ENCODE measurements at places on chromosomes 7 and 10.

DNA sequence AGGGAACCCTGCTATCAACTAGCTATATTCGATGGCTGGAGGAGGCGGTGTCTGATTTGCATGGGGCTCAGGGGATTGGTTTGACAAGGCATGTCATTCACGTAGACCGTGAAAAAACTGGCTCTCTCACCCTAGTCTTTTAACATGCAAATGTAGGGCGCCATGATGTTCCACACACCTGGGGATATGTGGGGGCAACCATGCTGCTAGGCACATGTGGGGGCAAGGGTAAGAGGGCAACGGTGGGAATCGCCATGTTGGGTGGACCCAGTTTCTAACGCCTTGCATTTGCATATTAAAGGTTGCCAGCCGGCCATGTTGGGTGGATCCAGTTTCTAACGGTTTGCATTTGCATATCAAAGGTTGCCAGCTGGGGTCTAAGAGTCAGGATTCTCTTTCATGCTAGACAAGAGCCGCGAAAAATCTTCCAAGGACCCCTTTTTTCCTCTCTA, 419.2 kb upstream of the NFE2L3 start:
- ATAC-seq = no peak

- ATAC-seq = no peak
Observed at GRCh38 chr10:13705526-13706174, 118.9 kb downstream of the PRPF18 start.

GRCh38 chr7:98212532-98213041, 1.3 kb downstream of the BHLHA15 start:
- no peak for ATAC-seq

GRCh38 chr7:5041047-5041446, 4.6 kb upstream of the RBAK start:
- ATAC-seq = no peak

DNA sequence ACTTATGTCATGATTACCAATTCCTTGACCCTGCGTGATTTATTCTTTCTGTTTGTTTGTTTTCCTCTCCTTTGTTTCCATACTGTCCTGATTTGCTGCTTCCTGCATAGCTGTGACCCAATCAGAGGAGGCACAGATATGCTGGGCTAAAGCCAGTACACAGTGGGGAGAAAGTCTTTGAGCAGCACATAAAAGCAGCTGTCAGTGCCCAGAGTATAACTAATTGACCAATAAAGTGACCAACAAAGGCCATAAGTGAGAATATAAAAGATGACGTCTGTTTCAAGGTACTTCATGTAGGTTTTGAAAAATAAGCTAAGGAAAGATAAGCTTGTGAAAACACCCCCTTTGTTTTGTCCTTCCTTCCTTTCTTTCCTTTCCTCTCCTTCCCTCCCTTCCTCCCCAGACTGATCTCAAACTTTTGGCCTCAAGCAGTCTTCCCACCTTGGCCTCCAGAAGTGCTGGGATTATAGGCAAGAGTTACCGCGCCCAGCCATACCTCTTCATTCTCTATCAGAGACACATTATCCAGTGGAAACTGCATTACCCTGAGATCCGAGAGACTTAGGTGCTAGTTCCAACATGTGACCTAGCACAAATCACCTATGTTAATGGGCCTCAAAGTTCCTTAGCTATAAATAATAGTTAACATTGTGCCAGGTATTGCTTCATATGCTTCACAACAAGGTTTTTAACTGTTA, 17.0 kb downstream of the BCAP29 start:
- no peak for ATAC-seq

DNA sequence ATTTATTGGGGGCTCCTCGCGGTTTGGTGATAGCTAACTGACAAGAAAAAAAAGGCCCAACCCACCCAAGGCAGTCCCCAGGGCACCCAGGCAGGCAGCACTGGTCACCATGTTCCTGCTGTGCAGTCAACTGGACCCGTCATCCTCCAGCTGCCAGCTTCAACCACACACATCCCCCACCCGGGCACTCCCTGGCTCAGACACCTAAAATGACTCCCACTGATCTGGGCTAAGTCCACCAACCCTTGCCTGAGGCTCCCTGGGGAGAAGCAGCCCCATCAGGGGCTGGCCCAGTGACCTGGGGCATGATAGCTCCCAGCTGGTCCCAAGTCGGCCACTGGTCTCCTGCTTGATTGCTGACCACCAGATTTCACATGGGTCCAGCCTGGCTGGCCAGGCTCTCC, 161.8 kb downstream of the NRF1 start:
- ATAC-seq = no peak

- no peak for ATAC-seq
Observed at GRCh38 chr10:97426776-97427570, 982 bp downstream of the PGAM1 start.

Measured in activated CD4-positive, CD25-positive, alpha-beta regulatory T cell treated with anti-CD3 and anti-CD28 coated beads, Interleukin-2, amount 50 U/mL, for 24 hours (primary cell).